ENCODE measurements at places on chromosomes 2 and 18.

DNA sequence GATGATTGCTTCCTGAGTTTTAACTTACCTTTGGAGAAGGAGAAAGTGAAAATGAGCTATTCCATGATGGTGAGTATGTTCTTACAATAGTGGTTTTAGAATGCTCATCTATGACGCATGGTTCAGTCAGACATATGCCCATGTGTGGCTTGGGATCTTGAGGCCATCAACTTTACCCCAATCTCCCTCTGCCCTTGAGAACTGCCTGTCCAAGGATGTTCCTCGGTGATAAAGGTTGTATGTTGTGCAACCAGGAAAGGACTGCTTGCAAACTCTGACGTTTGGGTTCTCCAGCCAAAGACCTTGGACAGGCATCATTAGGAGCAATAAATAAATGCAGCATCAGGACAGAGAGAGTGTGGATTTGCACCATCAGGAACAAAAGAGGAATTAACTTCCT, 165.0 kb downstream of the ZEB2 start:
- no peak for DNase-seq

- DNase-seq, result no peak
Observed at GRCh38 chr18:73563345-73563744, 584.3 kb downstream of the FBXO15 start.

GRCh38 chr2:127768775-127769479, 42.0 kb downstream of the WDR33 start:
- DNase-seq, result no peak

DNA sequence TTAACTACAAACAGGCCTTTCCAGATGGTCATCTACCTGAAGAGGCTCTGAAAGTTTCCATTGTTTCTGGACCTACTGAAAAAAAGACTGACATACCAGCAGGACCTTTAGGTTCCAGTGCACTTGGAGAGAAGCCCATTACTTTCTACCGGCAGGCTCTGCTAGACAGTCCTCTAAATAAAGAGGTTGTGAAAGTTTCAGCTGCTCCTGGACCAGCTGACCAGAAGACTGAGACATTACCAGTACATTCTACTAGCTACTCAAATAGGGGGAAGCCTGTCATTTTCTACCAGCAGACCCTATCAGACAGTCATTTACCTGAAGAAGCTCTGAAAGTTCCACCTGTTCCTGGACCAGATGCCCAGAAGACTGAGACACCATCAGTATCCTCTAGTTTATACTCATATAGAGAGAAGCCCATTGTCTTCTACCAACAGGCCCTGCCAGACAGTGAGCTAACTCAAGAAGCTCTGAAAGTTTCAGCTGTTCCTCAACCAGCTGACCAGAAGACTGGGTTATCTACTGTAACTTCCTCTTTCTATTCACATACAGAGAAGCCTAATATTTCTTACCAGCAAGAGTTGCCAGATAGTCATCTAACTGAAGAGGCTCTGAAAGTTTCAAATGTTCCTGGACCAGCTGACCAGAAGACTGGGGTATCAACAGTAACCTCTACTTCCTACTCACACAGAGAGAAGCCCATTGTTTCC, 65.8 kb downstream of the ALMS1 start:
- no peak for DNase-seq

- DNase-seq, result no peak
Observed at GRCh38 chr2:36780231-36780839, 83.8 kb downstream of the VIT start.

DNA sequence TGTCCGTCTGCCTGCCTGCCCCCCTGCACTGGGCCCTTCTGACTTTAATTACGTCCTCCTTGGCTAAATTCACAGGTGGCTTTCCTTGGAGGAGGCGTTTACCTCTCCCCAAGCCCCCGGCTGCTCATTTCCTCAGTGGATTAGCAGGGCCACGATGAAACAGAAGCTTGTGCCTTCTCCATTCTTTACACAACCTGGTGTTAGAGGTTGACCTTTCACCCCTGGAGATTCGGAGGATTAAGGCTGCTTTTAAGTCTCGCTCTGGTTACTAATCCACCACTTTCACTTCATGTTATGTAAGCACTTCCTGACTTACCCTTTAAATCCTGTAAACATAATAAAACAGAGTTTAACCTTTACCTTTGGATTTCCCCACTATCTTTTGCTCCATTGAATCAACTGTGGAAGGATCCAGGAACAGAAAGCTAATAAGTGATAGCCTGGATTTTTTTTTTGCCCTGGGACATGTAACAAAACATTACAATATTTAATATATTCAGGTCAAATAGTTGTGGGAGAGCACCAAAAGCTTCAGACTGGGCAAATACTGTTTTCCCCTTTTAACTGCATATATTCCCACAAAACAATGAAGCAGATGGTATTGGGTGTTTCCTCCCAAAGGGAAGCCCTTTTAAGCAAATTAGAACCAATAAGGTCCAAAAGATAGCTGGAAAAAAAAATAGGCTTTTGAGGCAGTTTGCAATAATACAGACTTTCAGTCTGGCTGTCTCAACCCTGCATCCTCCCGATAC, 370.2 kb downstream of the EN1 start:
- no peak for DNase-seq

DNA sequence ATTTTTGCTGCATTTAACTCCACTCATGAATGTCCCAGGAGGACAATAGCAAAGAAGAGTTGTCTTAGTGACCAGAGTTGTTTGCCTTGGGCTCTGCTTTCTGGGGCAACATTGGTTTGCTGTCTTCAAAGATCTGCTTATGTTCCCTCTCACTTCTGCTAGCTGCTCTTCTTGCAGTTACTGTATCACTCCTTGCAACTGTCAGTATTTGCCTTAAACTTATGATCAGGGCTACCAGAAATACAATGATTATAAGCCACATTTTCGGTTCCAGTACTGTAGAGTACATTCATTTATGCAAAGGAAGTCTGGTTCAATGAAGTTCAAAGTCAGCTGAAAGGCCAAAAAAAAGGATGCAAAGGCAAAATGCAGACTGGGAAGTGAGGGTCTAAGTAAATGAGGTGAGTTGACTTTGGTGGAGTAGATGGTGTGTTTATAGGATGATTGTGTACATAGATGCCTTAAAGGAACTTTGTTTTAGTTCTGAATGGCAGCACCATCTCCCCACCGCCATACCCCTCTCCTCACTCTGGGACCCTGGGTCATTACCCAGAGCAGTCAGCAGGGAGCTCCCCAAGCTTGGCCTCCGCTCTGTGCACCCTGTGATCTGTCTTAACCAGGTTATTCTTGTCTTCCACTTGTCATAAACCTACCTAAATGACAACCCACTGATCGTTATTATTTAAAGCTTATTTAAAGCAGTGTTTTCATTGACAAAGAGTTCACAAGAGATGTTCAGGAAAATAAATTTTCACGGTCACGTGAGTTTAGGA, 236.0 kb downstream of the DOK6 start:
- no peak for DNase-seq

- DNase-seq, result no peak
Observed at GRCh38 chr2:144475569-144476275, 44.2 kb downstream of the ZEB2 start.

DNA sequence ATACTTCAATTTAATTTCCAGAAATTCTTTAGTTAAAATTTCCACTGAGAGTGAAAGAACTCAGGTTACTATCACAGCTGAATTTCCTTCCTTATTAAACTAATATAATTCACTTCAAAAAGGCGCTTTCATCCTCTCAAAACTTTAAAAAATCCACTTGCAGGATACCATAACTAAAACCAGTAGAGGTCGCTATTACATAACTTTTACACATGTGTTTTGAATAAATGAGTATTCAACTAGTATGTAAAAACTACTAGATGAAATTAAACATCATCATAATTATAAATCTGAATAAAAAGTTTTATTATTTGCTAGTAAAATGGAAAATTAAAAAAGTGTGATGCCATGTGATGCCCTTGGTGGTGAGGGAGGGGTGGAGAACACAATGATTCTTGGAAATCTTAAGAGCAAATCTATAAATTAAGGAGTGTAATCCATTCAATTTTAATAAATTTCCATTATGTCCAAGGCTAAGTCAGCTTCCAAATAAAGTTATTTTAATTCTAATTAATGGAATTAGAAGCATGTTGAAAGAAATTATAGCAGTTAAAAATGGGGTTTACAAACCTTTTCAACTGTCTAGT, 61.4 kb downstream of the SOS1 start:
- DNase-seq, result no peak

GRCh38 chr2:36420569-36421181, 65.1 kb downstream of the CRIM1 start:
- no peak for DNase-seq

GRCh38 chr2:70029814-70030409, 57.4 kb upstream of the PCBP1 start:
- DNase-seq, result no peak

DNA sequence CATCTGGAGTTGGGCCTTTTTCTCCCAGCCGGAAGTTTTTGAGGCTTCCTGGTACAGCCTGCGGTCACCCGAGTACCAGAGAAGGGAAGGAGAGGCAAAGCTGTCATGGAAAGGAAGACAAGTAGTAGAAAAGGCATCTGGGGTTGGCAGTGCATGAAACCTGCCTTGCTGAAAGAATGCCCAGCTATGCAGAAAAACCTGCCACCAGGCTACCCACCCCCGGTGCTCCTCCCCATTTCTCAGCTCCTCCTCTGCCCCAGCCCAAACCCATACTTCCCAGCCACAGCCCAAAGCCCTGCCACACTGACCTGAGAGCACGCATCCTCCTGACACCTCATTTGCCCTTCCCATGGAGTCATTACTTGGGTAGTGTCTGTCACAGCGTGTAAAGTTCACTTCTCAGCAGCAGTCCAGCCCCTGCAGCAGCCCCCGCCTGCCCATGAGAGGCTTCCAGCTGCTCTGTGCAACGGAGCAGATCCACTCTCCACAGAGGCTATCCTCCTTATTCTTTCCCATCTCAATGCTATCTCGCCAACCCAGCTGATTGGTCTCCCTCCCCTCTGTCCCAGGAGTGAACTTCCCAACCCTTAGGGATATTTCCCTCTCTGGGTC, 40.4 kb upstream of the MAL start:
- no peak for DNase-seq

GRCh38 chr2:224293976-224294375, 107.9 kb downstream of the FAM124B start:
- no peak for DNase-seq

GRCh38 chr18:33585431-33585775, 7.4 kb downstream of the ASXL3 start:
- DNase-seq, result no peak

DNA sequence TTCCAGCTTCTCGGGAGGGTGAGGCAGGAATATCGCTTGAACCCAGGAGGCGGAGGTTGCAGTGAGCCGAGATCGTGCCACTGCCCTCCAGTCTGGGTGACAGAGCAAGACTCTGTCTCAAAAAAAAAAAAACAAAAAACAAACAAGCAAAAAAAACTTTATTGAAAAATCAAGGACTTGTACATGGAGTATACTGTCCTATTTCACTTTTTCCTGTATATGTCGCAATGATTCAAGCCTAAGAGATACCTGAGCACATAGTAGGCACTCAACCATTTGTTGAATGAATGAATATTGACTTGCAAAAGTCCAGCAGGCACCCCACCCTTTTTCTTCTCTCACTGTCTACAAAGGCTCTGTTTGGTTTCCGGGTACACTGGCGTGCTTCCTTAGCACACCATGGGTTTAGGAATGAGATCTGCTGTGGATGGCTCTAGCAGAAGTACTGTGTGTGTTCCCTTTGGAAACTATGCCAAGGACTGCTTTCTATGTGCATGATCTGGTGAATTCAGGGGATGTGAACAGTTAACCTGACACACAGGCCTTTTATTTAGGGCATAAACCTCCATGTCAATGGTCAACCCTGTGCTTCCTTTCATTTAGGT, 6.1 kb downstream of the APCDD1 start:
- no peak for DNase-seq

- DNase-seq, result no peak
Observed at GRCh38 chr2:44079686-44080085, 83.9 kb upstream of the LRPPRC start.

GRCh38 chr2:189865826-189866225, 81.6 kb downstream of the PMS1 start:
- no peak for DNase-seq

DNA sequence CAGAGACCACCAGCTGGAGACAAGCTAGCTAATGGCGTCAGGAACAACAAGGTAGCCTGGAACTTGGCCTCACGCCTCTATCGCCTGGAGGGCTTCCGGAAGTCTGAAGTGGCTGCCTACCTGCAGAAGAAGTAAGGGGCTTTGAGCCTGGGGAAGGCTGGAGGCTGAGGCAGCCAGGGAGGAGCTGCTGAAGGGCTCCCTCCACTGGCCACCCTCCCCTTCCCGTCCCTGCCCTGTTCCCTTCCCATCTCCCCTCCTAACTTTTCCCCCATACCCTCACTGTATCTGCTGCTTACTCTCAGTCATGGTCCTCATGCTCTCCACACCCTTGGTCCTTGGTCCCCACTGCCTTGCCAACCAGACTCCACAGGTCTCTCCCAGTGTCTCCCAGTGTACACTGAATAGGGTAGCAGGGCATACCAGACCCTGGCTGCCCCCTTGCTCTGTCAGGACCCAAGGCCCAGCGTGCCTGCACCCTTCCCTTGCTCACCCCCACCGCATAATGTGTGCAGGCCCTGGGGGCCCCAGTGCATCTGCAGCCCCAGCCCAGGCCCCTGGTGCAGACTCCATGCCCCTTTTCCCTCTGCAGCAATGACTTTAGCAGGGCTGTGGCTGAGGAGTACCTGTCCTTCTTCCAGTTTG, 18.8 kb downstream of the PSD4 start:
- DNase-seq, result no peak

DNA sequence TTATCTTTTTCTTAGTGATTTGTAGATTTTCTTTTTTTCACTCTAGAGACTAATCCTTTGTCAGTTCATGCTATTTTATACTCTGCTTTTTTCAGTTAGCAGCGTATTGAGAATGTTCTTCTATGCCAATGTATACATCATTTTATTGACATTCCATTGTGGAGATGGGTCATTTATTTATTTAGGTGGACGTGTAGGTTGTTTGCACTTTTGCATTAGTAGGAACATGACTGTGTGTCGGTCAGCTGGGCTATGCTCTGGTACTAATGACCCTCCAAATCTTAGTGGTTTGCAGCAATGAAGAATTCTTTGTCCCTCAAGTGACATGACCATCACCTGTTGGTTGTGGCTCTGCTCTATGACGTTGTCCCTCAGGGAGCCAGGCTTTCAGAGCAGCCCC, 33.6 kb downstream of the HPCAL1 start:
- DNase-seq, result no peak
